ENCODE measurements at places on chromosomes 13 and 19. TPM values are rescaled to one million over a fixed set of nuclear protein-coding genes. Genes with fewer than 3 reads are reported as not detected.
A peak's percentile ranks its signal among the peaks of the same experiment; 100 is the strongest.

GRCh38 chr13:75934889-75935288 is 298.8 kb downstream of the LMO7 start:
- no peak for DNase-seq

ZNF439 gene
- total RNA-seq, result 5.0 TPM

ICAM4 gene
- total RNA-seq, result 0.46 TPM

DNA sequence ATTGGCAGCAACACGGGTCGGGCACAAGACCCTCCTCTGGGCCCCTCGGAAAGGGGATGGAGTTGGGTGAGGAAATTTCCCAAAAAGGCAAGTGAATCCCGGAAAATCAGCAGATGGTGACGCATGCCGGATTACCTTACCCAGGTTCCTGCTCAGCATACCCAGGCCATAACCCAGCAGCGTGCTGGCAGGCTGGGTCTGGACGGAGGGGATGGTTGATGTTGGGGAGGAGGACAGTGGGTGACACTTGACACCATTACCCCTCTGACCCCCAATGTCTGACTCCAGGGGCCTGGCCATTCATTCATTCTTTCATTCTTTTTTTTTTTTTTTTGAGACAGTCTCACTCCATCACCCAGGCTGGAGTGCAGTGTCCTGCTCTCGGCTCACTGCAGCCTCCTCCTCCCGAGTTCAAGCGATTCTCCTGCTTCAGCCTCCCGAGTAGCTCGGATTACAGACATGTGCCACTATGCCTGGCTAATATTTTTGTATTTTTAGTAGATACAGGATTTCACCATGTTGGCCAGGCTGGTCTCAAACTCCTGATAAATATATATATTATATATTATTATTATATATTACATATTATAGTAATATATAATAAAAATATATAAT is 799 bp downstream of the PVR start:
- no peak for DNase-seq

- DNase-seq, result no peak
Observed at GRCh38 chr19:14354445-14354844, 26.8 kb upstream of the ADGRE5 start.

- DNase-seq, result no peak
Observed at GRCh38 chr13:42337808-42338600, 66.1 kb downstream of the AKAP11 start.

DNA sequence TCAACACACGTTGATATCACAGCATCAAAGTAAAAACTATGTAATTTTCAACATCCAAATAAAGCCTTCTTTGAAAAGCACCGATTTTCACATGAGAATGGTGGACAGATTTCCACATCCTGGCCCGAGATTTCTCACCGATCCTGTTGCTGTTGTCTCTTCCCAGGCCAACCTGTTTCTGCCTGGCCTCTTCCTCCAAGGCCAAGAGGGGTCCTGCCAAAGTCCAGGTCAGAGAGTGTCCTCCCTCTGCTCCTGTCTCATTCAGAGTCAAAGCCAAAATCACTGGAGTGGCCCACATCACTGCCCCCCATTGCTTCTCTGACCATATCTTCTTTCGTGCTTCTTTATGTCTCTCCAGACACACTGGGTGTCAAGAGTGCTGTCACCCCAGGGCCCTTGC is 49.5 kb downstream of the CHST8 start:
- DNase-seq, result no peak

DNA sequence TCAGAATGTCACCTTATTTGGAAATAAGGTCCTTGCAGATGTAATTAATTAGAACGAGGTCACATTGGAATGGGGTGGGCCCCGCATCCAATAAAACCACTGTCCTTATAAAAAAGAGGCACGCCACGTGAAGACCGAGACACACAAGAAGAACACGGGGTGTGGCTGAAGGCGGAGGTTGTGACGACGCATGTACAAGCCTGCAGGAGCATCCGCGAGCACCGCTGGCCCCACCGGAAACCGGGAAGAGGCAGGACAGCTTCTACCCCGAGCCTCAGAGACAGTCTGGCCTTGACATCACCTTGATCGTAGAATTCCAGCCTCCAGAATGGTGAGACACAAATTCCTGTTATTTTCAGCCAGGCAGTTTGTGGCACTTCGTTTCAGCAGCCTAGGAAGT is 177.9 kb downstream of the COL4A1 start:
- DNase-seq, result no peak

CEACAM1 gene
- 2.8 TPM for total RNA-seq

VAV1 gene
- total RNA-seq, result 1.5 TPM

SCN1B gene
- total RNA-seq, result 58.7 TPM

GTPBP3 gene
- total RNA-seq, result 9.8 TPM

- DNase-seq, result no peak
Observed at GRCh38 chr13:33763021-33763420, 54.9 kb upstream of the RFC3 start.

LILRA1 gene
- total RNA-seq, result 0.51 TPM

DNA sequence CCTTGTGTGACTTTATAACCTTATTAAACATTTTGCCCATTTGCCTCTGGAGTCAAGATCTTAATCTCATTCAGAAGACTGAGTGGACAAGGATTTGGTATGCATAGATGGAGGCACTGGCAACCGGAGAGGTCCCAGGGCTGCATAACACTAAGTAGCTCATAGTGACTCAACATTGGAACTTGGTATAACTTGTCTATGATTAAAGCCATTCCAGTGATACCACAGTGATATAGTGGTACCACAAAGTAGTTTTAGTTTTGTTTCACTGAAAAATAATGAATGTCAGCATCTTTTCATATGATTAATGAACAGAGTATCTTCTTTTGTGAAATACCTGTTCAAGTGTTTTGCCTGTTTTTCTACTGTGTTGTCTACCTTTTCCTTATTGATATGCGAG is 26.4 kb downstream of the CDK8 start:
- no peak for DNase-seq

TMPRSS9 gene
- total RNA-seq, result not detected

GRCh38 chr13:63308549-63309165 is 1893.0 kb upstream of the PCDH20 start:
- no peak for DNase-seq

DNA sequence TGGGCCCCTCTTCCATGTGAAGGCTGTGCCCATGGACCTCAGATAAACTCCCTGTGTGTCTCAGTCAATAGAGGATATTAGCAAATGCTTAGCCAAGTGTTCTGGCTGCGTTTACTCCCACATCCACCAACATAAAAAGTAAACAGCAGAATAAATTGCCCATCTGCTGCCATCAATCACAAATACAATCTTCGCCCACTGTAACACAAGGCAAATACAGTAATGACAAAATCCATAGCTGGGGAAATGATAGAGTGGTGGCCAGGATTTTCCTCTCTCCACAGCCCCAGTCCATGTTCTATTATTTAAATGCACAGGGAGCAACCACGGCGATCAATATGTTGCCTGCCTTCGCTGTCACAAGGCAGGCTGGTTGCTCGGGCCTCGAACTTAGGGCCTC is 376.5 kb downstream of the UQCRFS1 start:
- no peak for DNase-seq

- no peak for DNase-seq
Observed at GRCh38 chr13:43003010-43003409, 11.0 kb upstream of the EPSTI1 start.

- no peak for DNase-seq
Observed at GRCh38 chr13:29957320-29957719, 106.9 kb upstream of the UBL3 start.

GRCh38 chr19:18044825-18045304 is 36.9 kb downstream of the ARRDC2 start:
- DNase-seq, result peak; percentile 91

FCAR gene
- total RNA-seq, result 0.70 TPM

TMEM59L gene
- total RNA-seq, result 3.0 TPM

DNA sequence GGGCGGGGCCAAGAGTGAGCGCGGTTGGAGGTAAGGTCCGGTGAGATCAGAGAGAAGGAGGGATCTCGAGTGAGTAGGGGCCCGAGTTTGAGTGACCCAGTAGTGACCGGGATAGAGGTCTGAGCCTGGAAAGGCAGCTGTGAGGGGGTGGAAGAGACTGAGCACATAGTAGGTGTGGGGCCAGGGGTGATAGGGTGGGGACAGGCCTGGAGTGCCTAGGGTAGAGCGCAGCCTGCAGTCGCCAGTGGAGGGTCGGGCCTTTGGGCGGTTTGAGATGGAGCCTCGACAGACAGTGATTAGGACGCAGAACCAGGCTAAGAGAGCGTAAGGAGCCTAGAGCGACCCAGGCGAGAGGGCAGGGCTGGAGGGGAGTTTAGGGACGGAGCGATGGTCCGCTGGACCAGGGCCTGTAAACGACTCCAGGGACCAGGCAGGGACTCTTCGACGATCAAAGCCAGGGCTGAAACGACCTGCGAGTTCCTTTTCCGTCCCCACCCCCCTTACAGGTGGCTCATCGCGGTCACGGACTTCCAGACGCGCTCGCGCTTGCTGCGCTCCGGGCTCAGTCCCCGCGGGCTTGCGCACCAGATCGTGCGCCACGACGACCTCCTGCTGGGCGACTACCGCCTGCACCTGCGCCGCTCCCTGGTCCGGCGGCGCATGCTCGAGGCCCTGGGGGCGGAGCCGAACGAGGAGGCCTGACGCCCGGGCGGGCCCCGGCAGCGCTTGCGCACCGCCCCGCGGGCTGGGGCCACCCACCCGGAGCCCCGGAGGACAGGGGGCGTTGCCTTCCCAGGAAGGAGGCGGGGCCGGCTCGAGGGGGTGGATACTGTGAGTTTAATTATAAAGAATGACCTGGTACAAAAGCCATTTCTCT is 9.4 kb downstream of the C19orf81 start:
- no peak for DNase-seq
